ENCODE measurements at places on chromosomes 2 and 18. TPM values are rescaled to one million over a fixed set of nuclear protein-coding genes. Genes with fewer than 3 reads are reported as not detected.

The PLB1 gene
- 0.67 TPM for total RNA-seq

The EMILIN1 gene
- 0.79 TPM for total RNA-seq

The PSTPIP2 gene
- total RNA-seq = 16.1 TPM

The WNT10A gene
- 0.23 TPM for total RNA-seq

The RNF152 gene
- total RNA-seq = not detected

The MAP3K19 gene
- total RNA-seq = not detected

The NEU4 gene
- total RNA-seq = 0.12 TPM

The SLC4A3 gene
- not detected for total RNA-seq

The DNAH6 gene
- 0.63 TPM for total RNA-seq

The CCDC121 gene
- 1.5 TPM for total RNA-seq

The CDH19 gene
- not detected for total RNA-seq

The CERKL gene
- total RNA-seq = not detected

The SCN3A gene
- not detected for total RNA-seq

The TLX2 gene
- 0.82 TPM for total RNA-seq

The SUPT7L gene
- 34.8 TPM for total RNA-seq

The PPP1R1C gene
- not detected for total RNA-seq

The TMEM37 gene
- not detected for total RNA-seq

The CYTIP gene
- 343 TPM for total RNA-seq

The INHA gene
- total RNA-seq = not detected

The SERPINB13 gene
- not detected for total RNA-seq

The ZNF514 gene
- 14.2 TPM for total RNA-seq

The MARCHF7 gene
- 80.7 TPM for total RNA-seq

The REG3G gene
- total RNA-seq = not detected

The PRSS56 gene
- not detected for total RNA-seq

The MRPS9 gene
- 24.5 TPM for total RNA-seq

The VIT gene
- total RNA-seq = not detected

The ZNF892 gene
- total RNA-seq = 3.9 TPM

The RTP5 gene
- not detected for total RNA-seq

The RPL37A gene
- 2,301 TPM for total RNA-seq

The GKN1 gene
- total RNA-seq = not detected

The ANKRD62 gene
- not detected for total RNA-seq

The GAREM2 gene
- 2.5 TPM for total RNA-seq

The MORN2 gene
- 3.8 TPM for total RNA-seq

The PUM2 gene
- total RNA-seq = 120 TPM

The CMPK2 gene
- 164 TPM for total RNA-seq

The KIF5C gene
- 16.2 TPM for total RNA-seq

The HTR2B gene
- not detected for total RNA-seq

The NT5C1B gene
- not detected for total RNA-seq

The FBXO36 gene
- total RNA-seq = 1.4 TPM

The GALNT5 gene
- not detected for total RNA-seq

The MERTK gene
- 0.09 TPM for total RNA-seq

The TMEM214 gene
- total RNA-seq = 68.7 TPM

The C1QL2 gene
- not detected for total RNA-seq

The M1AP gene
- not detected for total RNA-seq
